ENCODE measurements at places on chromosomes 11 and 22.
A peak's percentile ranks its signal among the peaks of the same experiment; 100 is the strongest.

DNA sequence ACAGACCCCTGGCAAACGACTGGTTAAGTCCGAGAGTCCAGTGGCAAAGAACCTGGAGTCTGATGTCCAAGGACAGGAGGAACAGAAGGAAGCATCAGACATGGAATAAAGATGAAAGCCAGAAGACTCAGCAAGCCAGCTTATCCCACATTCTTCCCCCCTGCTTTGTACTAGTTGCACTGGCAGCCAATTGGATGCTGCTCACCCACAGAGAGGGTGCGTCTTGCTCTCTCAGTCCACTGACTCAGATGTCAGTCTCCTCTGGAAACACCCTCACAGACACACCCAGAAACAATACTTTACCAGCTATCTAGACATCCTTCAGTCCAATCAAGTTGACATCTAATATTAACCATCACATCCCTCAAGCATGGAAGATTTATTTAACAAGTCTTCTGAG lies 1265.8 kb upstream of the CNTN5 start:
- DNase-seq: no peak

- no peak for DNase-seq
Measured at GRCh38 chr11:8177136-8177535, 8.3 kb upstream of the RIC3 start.

DNA sequence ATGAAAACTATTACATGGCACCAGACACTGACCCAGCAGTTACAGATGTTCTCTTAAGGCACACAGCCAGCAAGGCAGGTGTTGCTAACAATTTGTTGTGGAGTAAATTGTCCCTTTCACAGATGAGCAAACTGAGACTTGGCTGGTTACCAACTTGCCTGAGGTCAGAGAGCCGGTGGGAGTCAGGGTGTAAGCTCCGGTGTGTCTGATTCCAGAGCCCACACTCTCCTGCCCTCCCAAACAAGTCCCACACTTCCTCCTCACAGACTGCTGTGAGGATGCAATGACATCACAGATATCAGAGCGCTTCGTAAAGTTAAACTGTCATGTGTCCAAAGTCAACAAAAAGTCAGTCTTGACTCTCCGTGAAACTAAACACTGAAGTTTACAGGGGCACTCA lies 12.5 kb downstream of the GDPD5 start:
- DNase-seq: peak; percentile 84

DNA sequence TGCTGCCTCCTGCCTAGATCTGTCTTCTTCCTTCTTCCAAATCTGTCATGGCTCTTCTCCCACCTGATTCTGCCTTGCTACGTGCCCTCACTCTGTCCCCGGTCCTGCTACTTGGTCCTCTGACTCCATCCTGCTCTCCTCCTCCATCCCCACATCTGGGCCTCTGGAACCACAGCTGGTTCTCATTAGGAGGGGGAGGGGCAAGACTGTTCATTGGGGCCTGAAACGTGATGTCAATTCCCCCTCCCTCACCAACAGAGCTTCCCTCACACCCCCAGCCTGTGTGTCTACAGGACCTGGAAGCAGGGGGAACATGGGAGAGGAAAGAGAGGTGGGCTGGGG lies 9.1 kb downstream of the DCHS1 start:
- DNase-seq: no peak

- DNase-seq: no peak
Measured at GRCh38 chr11:109519253-109519652, 97.3 kb downstream of the C11orf87 start.

DNA sequence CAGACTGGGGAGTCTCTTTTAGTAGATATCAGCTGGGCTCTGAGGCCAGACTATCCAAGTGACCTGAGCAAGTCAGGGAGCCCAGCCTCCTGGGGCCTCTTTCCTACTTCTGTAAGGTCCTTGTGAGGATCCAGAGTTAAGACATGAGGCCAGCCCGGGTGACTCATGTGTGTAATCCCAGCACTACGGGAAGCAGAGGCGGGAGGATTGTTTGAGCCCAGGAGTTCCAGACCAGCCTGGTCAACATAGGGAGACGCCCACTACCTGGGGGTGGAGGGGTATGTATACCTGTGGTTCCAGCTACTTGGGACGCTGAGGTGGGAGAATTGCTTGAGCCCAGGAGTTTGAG lies 36.9 kb upstream of the POLA2 start:
- DNase-seq: peak; percentile 78

DNA sequence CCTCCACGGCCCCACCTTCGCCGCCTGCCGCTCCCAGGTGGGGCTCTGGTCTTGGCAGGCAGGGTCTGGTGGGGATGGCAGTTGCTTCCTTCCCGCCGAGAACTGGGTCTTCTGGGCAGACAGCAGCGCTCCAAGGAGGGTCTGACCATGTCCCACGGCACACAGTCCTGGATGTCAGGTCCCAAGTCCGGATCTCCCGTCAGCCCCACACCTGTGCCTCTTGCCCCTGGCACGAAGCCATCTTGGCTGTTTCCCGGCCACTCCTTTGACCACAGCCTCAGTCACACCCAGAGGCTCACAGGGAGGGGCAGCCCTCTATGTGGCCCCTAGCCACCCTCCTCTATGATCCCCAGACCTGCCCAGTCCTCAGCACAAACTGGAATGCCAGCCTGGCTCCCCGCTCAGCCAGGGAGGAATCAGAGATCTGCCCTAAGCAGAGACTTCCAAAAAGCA lies 14.3 kb downstream of the MUC5B start:
- peak; percentile 24 for DNase-seq

DNA sequence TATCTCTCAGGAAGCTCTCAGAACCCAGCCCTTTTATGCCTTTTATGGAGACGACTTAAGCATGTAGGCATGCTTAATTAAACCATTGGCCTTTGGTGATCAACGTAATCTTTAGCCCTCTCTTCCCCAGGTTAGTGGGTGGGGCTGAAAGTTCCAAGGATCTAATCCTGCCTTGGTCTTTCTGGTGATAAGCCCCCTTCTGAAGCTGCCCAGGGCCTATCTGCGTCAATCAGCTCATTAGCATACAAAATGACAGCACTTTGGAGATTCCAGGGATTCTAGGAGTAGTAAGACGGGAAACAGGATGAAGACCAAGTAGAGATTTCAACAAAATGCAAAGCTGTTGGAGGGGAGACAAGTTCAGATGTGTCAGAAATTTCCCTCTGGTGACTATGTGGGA lies 3.1 kb downstream of the FAM118A start:
- DNase-seq: no peak

GRCh38 chr11:10663365-10663764 lies 30.2 kb downstream of the IRAG1 start:
- DNase-seq: no peak

GRCh38 chr22:23496445-23496833 lies 83.7 kb downstream of the IGLL1 start:
- DNase-seq: no peak

- no peak for DNase-seq
Measured at GRCh38 chr11:124256076-124256475, at the start of gene OR8G5. OR8G5 (plus strand) TSS chr11:124256376; CDS start chr11:124264932, 8,556 bp downstream.

GRCh38 chr11:77779935-77780334 lies 40.6 kb downstream of the RSF1 start:
- DNase-seq: peak; percentile 68

- DNase-seq: peak; percentile 97
Measured at GRCh38 chr11:33690290-33691065, 10.1 kb downstream of the C11orf91 start.

DNA sequence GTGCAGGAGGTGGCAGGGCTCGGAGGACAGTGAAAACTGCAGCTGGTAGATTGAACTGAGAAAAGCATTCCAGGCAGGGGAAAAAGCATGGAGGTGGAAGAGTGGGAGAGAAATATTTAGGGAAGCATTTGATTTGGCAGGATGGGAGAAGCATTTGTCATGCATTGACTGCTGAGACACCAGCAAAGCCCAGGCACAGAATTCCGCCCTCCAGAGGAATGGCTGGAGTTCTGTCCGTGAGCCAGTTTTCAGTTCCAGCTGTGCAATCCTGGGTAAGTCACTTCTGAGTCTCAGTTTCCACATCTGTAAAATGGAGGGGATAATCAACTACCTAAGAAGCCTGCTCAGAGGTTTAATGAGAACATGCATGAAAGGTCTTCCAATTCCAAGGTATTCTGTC lies 4.3 kb upstream of the TSKU start:
- DNase-seq: no peak

DNA sequence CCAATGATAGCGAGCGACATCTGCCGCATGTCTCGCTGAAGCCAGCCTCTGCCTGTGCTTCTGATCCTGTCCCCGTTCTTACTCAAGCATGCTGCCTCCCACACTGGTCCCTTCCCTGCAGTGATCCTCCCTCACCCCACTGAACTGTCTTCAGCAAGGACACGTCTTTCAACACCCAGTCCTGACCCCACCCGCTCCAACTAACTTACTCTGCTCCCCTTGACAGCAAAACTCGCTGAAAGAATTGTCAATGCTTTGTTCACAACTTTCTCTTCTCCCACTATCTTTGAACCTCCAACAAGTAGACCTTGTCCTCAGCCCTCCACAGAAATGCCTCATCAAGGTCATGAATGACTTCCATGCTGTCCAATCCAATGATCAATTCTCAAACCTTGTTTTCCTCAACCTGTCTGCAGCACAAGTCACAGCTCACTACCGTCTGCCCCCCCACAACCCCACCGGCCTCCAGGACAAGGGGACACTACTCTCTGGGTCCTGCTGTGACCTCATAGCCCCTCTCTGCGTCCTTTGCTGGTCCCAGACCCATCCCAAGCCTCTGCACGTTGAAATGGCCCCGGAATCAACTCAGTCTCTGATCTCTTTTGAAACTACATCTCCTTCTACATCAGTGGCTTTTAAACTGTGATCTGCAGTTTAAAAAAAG lies 108.0 kb downstream of the MICAL3 start:
- DNase-seq: no peak

DNA sequence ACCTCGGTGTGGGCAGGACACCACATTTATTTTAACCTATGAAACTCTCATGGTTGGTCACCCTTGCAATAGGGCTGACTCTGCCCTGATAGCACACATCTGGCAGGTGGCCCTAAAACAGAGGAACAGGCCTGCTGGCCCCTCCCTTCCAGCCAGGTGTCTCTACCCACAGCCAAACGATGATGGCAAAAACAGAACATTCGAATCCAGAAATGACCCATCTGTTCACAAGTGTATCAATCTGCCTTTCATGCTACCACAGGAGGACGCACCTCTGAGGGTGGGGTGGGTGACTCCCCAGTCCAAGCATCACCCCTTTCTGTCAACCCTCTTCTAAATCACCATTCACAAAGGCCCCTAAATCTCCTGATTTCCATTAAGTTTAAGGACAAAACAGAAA lies 118.1 kb downstream of the ETS1 start:
- DNase-seq: no peak

DNA sequence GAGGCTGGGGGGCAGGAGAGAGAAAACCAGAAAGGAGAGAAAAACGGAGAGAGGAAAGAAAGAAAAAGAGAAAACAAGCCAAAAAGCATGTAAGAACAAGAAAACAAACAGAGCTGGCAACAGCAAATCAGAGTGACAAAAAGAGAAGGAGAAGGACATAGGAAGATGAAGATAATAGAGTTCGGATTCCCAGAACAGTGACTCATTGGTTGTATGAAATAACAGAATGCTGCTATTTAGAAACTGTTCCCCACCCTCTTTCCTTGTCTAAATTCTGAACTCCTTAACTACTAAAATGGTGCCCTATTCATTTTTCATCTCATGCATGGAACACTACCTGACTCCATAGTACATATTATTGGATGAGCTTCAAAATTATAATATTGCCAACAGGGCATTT lies 317.4 kb downstream of the C11orf87 start:
- DNase-seq: no peak

GRCh38 chr11:56172256-56172830 lies 4.1 kb upstream of the OR5J2 start:
- DNase-seq: no peak

- peak; percentile 21 for DNase-seq
Measured at GRCh38 chr22:45925811-45926351, 51.1 kb downstream of the WNT7B start.

- no peak for DNase-seq
Measured at GRCh38 chr22:46287873-46288751, 8.6 kb upstream of the GTSE1 start.

DNA sequence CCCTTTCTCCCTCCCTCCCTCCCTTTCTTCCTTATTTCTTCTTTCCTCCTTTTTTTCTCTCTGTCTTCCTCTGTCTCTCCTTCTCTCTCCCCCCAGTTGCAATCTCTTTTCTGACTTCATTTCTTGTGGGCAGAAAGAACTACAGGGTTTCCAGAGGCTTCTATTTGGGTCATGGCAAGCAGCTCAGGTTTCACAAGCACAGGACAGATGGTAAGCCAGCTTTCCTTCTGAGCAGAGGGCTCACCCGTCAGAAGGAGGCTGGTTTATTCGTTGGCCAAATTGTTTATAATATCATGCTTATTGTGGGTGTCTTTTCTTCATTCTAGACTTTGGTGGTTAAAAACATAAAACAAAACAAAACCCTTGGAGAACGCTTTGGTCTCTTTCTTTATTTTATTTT lies 58.9 kb upstream of the CLMP start:
- DNase-seq: no peak

DNA sequence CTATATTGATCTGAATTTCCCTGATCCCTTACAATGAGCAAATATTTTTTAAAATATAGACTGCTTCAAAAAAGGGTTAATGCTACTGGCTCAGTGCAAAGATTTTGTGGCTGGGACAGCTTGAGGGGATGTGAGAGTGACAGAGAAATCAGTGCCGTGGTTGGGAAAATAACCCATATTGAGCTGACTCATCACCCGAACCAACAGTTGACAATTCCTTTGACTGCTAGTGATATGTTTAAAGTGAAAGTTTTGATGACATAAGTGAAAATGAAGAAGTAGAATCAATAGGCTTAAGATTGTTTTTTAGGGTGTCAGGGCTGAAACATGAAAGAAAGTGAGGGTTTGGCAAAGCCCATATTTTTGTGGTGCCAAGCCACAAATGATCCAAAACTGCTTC lies 257.1 kb upstream of the TENM4 start:
- DNase-seq: no peak

DNA sequence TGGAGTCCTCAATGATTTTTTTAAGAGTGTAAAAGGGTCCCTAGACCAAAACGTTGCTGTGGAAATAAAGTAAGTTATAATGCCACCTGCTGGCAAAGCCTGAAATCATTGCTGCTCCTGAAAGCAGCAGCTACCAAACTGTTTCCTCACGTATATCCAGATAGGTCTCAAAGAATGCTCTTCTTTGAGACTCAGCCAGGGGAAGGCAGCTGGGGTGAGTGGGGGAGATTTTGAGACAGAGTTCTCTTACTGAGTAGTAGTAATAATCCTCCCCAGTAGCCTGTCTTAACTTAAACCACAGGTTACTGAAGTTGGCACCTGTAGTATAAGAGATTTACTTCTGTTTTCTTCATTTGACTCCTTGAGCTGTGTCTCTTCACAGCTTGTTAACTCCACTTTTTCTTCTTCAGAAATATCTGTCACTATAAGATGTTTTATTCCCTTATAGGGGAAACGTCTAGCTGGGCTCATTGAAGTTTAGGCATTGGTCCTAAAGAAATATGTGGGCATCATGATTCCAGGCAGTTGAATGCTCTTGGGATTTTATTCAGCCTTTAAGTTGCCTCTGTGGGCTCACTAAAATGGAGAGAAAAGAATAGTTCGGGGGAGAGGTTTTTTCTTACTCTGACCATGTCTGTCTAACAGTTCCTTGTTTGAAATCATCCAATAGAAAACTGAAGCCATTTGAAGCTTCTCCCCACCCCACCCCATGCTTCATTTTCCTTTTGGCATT lies 77.9 kb downstream of the BTBD10 start:
- DNase-seq: peak; percentile 52

GRCh38 chr11:119160151-119160550 lies 8.4 kb upstream of the NLRX1 start:
- DNase-seq: no peak
